CD4-positive, alpha-beta T cell treated with Interleukin-12 subunit alpha and Interleukin-12 subunit beta, for 1 hour (primary cell): ENCODE measurements at places on chromosomes 5 and 9.

DNA sequence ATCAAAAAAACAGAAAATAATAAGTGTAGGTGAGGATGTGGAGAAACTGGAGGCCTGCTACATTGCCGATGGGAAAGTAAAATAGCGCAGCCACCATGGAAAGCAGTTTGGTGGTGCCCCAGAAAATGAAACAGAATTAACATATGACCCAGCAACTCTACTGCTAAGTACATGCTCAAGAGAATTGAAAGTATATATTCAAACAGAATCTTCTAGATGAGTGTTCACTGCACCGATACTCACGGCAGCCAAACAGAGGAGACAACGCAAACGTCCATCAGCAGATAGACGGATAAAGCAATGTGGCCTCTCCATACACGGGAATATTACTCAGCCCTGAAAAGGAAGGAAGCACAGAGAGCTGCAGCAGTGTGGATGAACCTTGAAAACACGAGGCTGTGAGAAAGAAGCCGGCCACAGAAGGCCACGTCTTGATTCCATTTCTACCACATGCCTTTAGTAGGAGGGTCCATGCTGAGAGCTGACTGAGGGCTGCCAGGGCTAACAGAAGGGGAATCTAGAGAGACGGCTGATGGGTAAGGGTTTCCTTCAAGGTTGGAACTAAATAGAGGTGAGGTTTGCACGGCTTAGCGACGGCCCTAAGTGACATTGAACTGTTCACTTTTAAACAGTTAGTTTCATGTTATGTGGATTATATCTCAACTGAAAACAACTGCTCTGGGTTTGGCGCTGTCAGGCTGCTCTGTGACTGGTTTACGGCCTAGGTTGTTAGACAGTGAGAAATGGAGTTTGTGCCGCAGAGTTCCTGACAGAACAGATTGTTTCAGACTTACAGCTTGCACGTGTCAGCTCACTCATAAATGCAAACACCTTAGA is 29.8 kb downstream of the AHRR start:
- DNase-seq: no peak

GRCh38 chr9:1964093-1964492 is 51.1 kb upstream of the SMARCA2 start:
- DNase-seq: no peak

DNA sequence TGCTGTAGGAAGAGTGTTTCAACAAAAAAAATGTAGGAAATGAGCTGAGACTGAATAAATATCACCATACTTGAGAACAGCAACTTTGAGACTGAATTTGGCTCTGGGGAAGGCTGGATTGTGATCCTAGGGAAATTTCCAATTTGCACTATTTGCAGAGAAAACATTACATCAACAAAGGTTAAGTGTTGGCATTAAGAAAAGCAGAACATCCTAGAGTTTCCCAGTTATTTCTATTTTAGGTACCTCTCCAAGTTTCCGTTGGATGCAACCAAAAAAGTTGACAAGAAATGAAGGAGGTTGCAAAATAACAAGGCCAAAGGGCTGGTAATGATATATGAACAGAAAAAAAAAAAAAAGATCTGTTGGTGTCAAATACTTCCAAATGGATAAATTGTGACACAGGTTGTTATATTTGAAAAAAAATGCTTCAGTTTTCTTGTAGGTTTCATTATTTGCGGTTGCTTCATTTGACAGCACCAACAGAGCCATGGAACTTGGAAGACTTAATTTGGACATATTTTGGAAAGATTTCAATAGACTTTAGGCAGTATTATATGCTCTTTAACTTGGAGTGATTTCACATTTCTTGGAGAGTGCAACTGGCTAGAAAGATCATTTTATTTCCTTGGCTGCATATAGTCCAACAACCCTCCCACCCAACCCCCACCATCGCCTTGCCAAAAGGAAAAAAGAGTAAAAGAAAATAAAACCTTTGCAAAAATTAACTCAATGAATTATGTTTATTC is 230.8 kb downstream of the ZNF608 start:
- DNase-seq: no peak

DNA sequence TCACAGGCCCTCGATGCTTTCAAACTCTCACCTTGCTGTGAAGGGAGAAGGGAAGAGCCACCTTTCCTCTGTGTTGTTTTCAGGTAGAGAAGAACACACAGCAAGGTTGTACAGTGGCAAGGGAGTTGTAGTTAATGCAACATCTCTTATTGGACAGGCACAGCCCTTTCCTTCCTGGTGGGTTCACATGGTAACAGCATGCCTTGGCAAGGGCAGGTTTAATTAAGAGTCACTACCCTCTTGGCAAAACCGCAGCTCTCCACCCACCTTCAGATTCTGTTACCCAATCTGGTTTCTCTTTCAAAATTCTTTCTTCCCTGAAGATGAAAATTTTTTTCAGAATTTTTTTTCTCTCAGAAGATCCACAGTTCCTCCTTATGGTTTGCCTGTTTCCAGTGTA is 253.1 kb downstream of the TLR4 start:
- DNase-seq: no peak

DNA sequence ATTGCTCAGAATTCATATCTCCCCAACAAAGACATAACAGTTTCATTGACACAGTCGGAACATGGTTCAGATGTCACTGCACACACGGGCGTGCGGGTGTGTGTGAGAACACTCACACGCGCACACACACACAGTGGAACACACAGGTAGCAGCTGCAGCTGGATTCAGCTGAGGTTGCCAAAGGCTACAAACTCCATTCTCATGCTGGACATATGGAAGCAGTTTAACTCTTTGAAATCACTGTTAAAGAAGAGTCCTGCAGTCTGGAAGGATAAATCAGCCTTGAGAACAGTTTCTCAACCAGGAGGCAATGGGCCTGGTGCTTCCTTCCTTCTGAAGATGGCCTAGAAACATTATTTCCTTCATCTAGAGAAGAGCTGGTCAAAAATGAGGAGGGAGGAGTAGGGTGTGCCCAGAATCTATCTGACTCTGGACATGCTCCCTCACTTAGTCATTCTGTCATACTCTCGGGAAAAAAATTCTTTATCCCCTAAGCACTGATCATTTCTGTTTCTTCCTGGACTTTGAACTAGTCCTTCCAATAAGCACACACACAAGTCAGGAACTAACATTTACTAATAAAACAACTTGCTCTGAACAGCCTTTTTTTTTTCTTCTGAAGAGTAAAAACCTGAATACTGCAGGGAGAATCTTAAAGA is 160.6 kb downstream of the ZDHHC21 start:
- no peak for DNase-seq

- DNase-seq: no peak
Observed at GRCh38 chr5:51336878-51337277, 46.4 kb upstream of the ISL1 start.

DNA sequence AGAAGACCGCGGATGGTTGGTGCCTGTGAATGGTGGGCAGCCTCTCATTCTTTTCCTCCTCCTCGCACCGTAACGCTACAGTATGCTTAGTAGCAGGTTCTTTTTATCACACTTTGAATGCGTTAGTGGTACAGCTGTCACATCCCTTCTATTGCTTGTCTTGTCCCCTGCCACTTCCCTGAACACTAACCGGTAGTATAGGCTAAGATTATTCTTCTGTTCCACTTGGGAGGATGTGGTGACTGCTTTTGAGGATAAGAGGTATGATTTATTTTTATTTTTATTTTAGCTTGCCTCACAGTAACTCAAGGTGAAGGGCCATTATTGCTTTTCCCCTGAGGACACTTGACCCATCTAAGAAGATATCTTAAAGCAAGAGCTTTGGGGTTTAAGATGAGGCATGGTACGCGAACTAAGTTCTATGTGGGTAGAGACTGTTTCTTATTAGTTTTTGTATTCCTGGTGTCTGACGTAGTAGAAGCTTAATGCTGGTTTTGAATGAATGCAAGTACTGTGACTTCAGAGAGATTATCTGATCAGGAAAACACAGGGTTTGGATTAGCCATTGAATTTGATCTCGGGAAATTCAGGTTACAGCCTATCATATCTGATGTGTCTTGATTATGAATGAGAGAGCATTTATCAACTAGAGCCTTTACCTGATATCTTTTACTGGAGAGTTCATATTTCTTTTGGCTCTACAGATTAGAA is 951 bp downstream of the UNC13B start:
- no peak for DNase-seq

DNA sequence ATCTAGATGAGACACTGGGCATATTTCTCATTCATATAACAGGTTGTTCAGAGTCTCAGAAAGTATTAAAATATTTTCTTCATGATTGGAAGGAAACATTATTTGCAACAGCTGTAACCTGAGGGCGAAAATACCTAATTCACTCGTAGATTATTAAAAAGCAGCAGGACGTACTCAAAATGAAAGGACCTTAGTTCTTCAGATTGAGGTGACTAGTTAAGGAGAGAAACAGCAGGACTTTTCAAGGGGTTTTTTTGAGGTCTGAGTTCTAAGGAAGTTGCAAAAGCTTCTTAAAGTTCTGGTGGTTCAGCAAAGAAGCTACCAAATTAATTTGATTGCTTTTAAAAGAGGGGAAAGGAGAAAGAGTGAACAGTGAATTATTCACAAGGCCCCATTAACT is 174.9 kb downstream of the TMEM161B start:
- no peak for DNase-seq

DNA sequence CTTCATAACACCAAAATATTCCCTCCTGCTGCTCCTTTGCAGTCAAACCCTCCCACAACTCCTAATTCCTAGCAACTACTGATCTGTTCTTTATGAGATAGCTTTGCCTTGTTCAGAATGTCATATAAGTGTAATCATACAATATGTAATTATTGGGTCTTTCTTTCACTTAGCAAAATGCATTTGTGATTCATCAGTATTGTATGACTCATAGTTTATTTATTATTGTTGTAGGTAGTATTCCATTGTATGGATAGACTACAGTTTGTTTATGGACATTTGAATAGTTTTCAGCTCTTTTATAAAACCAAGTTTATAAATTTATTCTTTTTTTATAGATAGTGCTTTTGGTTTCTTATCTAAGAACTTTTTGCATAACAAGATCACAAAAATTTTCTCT is 468.2 kb upstream of the KIF2A start:
- DNase-seq: no peak

GRCh38 chr9:136626740-136627642 is 35.7 kb upstream of the EGFL7 start:
- DNase-seq: no peak

DNA sequence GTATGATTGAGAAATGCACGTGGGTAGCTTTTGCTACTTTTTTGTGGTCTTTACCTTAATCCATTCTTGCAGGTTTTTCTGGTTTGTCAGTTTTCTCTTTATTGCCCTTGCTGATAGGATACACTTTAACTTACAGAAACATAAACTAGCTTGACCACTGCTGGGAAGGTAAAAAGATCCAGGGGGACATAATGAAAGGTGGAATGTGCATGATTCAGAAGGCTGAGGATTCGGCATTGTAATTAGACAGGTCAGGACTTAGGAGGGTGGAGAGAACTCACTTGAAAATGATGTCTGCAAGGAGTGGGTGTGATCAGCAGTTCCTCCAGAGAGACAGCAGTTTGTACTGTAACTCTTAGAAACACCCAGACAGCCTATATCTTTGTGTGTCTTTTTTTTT is 19.8 kb upstream of the TXNDC8 start:
- DNase-seq: no peak

DNA sequence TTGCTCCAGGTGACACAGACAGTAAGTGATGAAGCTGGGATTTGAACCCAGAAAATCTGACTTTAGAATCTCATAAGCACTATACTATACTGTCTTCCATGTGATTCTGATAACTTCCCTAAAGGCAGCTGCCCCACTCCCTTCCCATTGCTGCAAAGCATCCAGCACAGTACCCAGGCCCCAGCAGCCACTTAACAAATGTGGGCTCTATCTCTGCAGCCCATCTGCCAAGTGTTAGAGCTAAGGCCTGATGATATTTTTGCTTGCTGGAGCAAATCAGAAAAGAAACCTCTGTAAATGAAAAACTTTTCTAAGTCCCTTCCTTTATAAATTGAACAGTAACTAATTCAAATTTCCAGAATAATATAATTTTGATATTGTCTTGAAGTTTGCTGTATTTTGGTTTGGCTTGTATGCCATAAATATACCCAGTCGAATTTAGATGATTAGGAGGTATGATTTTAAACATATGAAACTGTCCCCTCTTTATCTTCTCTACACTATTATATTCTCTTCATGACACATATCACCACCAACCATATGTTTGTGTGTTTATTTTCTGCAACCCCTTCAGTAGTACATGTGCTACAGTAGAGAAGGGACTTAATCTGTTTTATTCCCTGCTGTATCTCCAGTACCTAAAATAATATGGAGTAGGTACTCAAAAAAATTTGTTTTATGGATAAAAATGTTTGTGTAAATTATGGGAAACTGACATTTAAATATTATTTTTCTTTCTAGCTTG is 63.8 kb downstream of the SMIM15 start:
- no peak for DNase-seq

DNA sequence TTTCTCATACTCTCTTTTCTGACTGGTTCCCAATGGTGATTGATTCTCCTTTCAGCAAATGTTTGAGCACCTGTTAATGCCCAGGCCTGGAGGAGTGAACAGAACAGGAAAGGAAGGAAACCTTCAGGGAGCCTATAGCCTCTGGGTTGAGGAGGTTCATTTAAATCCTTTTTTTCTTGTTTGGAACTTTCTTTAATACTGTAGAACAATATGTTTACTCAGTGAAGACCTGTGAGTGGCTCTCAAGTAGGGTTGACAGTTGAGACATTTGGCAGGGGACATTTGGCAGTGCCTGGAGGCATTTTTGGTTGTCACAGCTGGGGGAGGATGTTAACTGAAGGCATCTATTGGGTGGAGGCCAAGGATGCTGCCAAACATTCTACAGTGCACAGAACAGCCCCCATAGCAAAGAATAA is 6.1 kb upstream of the FAM120AOS start:
- no peak for DNase-seq

GRCh38 chr5:106639488-106639887 is 1031.2 kb downstream of the EFNA5 start:
- no peak for DNase-seq

GRCh38 chr5:147160902-147161700 is 73.7 kb upstream of the STK32A start:
- no peak for DNase-seq

- peak; percentile 73 for DNase-seq
Observed at GRCh38 chr5:61658592-61659008, 326.5 kb downstream of the ZSWIM6 start.

DNA sequence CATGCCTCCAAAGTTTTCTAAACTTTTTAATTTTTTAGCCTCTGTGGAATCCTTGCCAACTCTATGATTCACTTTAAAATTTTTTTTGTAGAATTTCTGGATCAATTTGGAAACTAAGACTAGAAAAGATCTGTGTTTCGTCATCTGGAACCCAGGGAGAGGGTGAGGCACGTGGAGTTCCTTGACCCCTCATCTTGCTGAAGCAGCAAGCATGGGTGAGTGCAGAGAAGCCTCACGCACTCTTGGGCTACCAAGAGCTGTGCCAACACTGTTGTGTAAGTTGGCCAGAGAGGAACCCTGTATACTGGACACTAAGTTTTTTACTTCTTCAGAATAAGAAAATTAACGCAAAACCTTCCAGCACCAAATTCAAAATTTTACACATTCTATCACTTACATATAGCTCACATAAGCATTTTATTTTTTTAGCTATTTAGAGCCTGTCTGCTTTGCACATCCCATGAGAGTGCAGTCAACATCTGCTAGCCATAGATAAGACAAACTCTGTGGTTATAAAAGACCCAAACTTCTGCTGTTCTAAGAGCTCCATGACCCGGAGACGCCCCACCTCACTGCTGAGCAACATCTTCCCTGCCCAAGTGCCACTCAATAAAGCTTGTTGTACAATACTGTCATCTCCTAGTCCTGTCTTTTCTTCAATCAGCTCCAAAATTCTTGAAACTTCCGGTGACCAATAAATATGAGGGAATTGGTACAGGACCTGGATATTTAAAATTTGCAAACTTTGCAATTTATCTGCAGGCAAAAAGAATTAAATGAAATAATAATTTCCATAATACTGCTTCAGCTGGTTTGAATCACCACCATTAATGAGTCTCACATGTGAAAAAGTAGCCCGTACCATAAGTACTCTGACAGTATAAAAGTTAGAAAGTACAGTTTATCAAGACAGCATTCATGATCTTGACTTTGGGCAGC is 69.7 kb upstream of the ADCY2 start:
- no peak for DNase-seq
